Effector CD8-positive, alpha-beta T cell (primary cell): ENCODE measurements at places on chromosomes 11 and 22.

DNA sequence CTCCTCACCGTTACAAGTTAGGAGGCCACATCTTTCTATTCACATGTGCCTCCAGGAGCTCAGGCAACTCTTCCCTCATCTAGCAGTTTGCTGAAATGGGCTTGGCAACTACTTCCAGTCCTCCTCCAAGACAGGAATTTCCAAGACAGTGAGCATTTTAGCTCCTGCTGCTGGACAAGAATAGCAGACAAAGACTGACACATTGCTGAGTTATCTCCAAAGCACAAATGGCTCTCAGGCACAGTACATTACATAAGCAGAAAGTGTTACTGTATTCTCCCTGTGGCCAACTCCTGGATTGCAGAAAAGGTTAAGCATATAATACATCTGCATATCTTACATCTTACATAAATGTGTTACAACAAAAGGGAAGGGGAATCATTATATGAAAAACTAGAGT, 83.2 kb upstream of the POU2AF2 start:
- no peak for DNase-seq

DNA sequence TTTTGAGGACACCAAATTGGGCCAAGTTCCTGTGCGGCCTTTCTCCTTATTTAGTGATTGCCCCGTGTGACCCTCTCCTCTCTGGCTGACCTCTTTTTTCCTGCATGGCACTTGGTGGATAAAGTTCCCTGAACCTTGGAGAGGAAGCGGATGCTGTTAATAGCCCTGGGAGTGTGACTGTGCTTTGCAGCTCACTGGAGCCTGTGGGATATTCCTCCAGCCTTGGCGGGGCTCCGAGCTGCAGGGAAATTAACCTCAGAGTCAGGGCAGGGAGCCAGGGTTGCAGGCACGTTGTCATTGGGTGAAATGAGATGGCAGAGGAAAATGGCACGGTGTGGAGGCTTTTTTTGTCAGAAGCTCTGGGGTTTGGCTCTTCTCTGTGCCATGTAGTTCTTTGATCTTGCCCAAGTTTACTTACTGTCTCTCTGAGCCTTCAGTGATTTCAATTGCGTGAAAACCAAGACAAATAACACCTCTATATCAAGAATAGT, 965 bp downstream of the OR9Q1 start:
- DNase-seq = no peak

GRCh38 chr11:20584093-20584774, 15.2 kb upstream of the SLC6A5 start:
- DNase-seq = no peak

- no peak for DNase-seq
Observed at GRCh38 chr11:12099132-12099873, 11.1 kb upstream of the MICAL2 start.

GRCh38 chr11:1473786-1474185, 12.8 kb downstream of the MOB2 start:
- no peak for DNase-seq

GRCh38 chr11:46832511-46833214, 13.4 kb downstream of the CKAP5 start:
- DNase-seq = no peak

GRCh38 chr11:75903276-75903675, 88.3 kb downstream of the UVRAG start:
- no peak for DNase-seq

- DNase-seq = no peak
Observed at GRCh38 chr11:122069707-122070360, 46.2 kb downstream of the BLID start.

- no peak for DNase-seq
Observed at GRCh38 chr11:9575260-9576240, 2.1 kb downstream of the WEE1 start.

GRCh38 chr11:47923667-47924066, 56.7 kb upstream of the PTPRJ start:
- no peak for DNase-seq

DNA sequence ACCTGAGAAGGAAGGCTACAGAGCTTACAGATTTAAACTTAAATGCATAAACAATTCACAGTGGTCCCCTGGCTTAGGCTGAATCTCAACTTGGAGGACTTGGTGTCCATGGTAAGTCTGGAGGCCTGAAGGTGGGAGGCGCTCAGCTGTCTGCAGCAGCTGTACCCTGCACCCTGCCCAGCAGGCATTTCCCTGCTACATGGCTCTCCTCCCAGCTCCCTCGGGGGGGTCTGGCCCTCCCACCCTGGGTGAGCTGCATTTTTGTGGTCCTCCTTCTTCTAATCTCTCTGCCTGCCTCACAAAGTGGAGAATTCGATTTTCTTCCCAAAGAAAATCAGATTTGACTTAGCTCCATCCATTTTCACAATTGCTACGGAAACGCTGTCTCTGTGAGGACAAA, 273.2 kb downstream of the KIRREL3 start:
- DNase-seq = no peak

- DNase-seq = no peak
Observed at GRCh38 chr22:25750569-25751173, 8.7 kb downstream of the MYO18B start.

- no peak for DNase-seq
Observed at GRCh38 chr22:48492366-48493320, 1335.0 kb downstream of the BRD1 start.

DNA sequence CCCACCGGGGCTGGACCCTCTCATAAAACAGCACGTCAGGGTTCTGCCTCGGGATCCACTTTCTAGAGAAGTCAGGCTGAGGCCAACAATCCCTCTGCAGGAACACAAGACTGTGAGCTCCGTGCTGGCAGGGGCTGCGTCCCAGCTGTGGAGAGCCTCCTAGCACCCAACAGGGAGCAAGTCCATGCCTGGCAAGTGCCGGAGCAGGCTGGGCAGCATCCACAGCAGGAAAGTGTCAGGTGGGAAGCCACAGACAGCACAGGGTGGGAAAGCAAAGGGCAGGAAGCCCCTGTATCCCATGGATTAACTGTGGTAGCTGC, 682.3 kb downstream of the TBC1D22A start:
- no peak for DNase-seq

- no peak for DNase-seq
Observed at GRCh38 chr11:133541021-133541719, 8.9 kb upstream of the OPCML start.

DNA sequence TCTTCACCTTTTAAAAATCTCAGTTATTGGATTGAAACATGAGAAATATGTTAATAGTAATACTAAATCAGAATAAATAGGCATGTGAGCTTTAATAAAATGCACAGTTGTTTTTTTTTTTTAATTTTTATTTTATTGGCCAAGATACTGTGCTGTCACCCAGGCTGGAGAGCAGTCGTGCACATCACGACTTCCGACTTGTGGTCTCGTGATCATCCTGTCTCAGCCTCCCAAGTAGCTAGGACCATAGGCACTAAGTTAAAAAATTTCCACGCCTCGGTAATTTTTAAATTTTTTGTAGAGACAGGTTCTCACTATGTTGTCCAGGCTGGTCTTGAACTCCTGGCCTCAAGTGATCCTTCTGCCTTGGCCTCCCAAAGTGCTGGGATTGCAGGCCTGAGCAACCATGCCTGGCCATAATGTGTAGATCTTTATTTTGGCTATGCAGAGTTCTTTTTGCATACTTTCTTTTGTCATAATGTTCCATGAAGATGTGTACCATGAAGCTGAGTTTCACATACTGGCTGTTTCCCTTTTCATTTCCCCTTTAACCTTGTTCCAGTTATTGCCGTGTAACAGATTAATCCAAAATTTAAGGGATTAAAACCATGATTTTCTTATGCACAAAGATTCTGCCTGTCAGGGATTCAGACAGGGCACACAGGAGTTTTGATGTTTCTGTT, 16.0 kb downstream of the CAPRIN1 start:
- no peak for DNase-seq

DNA sequence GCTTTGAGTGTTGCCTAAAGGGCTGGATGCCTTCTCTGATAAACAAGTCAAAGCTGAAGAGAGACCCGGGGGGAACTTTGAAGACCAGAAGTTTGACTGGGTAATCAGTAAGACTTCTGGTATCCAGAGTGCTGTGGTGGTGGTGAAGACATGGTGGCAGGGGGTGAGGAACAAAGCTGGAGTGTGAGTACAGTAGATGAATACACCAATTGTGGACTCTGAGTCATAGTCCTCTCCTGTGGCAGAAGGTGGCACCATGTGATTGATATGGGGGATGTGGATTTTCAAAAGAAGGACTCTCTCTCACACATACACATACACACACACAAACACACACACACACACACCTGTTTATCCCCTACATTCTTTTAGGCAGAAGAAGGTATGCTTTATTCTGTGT, 12.3 kb downstream of the MS4A6A start:
- no peak for DNase-seq

DNA sequence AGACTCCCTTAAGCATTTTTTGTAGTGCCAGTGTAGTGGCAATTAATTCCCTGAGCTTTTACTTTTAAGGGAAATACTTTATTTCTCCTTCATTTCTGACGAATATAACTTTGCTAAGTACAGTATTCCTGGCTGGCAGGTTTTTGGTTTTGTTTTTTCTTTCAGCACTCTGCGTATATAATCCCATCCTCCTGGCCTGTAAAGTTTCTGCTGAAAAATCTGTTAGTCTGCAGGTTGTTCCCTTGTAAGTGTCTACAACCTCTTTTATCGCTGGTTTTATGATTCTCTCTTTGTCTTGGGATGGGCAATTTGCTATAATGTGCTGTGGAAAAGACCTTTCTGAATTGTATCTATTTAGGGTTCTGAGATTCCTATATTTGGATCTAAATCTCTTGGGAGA, 56.0 kb downstream of the KCNQ1OT1 start:
- DNase-seq = no peak

DNA sequence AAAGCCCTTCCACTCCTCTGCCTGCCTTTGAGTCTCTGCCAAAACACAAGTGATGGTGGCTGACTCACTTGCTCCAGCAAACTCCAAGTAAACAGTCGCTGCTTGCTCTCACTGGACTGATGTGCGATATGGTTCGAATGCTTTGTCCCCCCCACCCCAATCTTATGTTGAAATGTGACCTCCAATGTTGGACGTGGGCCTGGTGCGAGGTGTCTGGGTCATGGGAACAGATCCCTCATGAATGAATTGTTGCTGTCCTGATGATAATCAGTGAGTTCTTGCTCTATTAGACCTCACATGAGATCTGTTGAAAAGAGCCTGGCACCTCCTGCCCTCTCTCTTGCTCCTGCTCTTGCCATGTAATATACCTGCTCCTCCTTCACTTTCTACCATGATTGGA, 747.9 kb downstream of the OPCML start:
- DNase-seq = no peak

- DNase-seq = no peak
Observed at GRCh38 chr11:58254936-58255335, 13.1 kb downstream of the OR10W1 start.

DNA sequence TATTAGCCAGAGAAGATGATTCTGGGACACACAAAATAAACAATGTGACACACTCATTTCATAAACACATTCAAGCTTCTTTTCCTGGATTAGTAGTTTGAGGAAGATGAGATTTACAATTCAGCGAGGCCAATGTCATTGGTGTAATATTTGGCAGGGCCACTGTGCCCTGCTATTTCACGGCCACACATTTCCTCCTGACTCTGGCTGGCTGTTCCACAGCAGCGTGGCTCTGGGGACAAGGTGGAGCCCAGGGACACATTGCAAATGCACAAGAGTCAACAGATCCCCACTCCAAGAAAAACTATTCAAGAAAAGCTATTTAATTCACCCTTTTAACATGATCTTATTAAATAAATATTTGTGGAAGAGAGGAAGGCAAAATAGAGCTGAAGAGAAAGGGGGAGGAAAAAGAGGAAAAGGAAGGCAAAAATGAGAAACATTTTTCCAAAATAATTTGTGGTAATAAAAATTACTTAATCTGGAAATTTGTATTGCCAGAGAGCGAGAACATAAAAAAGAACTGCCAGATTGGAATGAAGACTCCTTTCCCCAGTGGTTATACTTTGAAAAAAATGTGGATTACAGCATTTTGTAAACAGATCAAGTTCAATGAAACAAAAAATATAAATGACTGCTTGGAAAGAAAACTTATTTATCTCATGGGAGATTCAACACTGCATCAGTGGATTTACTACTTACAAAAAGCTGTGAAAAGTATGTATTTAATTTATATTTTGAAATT, 27.1 kb downstream of the NXPE2 start:
- DNase-seq = no peak

DNA sequence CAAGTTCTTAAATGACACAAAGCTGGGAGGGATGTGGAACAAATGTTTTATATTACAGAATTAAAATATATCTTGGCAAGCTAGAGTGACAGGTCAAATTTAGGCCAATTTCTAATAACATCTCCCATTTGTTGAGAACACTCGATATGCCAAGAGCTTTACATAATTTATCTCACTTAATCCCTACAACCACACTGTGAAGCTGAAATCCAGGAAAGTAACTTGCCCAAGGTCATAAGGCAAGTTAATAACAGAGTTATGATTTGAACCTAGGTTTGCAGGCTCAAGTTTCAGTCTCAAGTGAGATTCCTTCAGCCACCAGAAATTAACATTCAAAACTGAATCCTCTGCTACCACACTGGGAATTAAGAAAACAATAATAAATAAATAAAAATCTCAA, 38.3 kb downstream of the RAB30 start:
- DNase-seq = no peak

GRCh38 chr11:7514099-7514591, 346 bp downstream of the PPFIBP2 start:
- DNase-seq = no peak

GRCh38 chr22:33919391-33920196, 682 bp downstream of the LARGE1 start:
- DNase-seq = no peak

DNA sequence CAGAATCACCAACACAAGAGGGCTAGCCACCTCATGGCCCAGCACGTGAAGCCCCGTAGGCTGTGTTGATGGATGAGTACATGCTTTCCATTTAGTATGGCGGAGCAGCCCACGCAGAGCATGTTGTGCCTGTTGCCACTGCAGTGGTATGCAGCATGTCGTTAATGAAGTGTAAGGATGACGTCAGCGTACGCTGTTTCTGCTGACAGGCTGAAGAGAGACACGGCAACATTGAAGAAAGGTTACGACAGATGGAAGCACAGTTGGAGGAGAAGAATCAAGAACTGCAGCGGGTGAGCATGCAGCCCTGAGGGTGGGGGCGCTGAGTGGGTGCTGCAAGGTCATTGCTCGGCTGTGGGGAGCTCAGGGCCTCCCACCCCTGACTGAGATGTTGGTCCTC, 62.8 kb downstream of the PPFIA1 start:
- no peak for DNase-seq

DNA sequence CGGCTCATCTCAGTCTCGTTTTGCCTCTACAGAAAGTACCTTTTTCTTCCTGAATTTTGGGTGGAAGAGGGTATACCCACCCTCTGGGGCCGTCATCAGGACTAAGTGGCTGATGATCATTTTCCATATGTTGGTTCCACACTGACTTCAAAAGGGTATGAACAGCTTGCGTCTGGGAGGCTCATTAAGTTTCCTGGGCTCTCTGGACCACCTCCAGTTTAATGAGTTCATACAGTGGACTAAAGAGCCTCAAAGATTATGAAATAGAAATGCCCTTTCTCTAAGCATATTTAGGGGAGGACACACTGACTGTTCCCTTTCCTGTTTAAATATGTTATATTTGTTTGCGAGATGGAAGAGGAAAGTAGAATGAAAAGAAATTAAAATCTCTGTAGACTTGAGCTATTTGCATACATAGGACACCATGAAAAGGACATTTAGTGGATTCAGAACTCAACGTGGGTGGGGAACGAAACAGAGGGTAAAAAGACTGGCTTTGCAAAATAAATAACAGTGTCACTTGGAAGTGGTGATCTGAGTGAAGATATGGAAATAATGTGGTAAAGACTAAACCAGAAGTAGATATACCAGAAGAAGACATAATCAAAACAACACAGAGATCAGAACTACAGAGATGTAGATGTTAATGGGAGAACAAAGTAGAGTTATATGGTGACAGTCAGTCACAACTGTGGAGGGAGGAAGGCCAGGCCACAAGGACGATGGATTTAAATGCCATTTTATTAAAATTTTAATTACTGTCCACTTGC, 18.7 kb downstream of the LDLRAD3 start:
- no peak for DNase-seq
